Hematopoietic multipotent progenitor cell treated with erythropoietin and hydrocortisone succinate and interleukin-3 and kit ligand, for 17 days (in vitro differentiated cells): ENCODE measurements at places on chromosomes 5 and 9.

GRCh38 chr9:33623658-33624586 lies 99.9 kb downstream of the ANKRD18B start:
- peak; percentile 93 for DNase-seq

GRCh38 chr9:136615631-136616306 lies 46.9 kb upstream of the EGFL7 start:
- no peak for DNase-seq

DNA sequence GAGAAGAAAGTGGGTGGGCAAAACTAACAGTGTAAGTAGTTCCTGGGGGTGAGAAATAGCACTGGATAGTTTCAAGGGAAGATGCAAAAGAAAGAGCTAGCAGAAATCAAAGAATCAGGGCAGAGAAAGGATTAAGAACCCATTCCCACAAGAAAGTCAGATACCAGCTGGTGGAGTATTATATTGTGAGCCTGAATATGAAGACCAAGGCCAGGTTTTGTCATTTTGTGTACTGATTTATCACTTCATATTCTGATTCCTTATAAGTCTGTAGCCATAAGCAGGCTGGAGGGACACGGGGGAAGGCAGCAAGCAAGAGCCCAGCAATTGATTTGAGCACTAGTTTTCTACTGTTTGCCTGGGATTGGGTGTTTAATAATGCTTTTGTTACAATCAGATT lies 80.2 kb downstream of the FREM1 start:
- DNase-seq, result no peak

GRCh38 chr9:107102011-107102410 lies 181.1 kb upstream of the RAD23B start:
- no peak for DNase-seq

GRCh38 chr5:167785901-167786300 lies 505.5 kb upstream of the WWC1 start:
- DNase-seq, result no peak

DNA sequence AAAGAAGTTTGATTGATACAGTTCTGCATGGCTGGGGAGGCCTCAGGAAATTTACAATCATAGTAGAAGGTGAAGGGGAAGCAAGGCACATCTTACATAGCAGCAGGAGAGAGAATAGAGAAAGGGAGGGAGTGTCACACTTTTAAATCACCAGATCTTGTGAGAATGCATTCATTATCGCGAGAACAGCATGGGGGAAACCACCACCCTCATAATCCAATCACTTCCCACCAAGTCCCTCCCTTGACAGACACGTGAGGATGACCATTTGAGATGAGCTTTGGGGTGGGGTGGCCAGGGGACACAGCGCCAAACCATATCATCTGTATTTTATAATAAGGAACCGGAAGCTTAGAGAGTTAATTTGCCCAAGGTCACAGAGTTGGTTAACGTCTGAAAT lies 13.7 kb upstream of the FOCAD start:
- DNase-seq, result no peak

- DNase-seq, result no peak
These were observed 59.8 kb downstream of the CPLANE1 start for GRCh38 chr5:37189355-37189754.

GRCh38 chr5:98128271-98128670 lies 645.2 kb upstream of the RGMB start:
- DNase-seq, result no peak

GRCh38 chr5:78757269-78758053 lies 108.9 kb upstream of the LHFPL2 start:
- no peak for DNase-seq

DNA sequence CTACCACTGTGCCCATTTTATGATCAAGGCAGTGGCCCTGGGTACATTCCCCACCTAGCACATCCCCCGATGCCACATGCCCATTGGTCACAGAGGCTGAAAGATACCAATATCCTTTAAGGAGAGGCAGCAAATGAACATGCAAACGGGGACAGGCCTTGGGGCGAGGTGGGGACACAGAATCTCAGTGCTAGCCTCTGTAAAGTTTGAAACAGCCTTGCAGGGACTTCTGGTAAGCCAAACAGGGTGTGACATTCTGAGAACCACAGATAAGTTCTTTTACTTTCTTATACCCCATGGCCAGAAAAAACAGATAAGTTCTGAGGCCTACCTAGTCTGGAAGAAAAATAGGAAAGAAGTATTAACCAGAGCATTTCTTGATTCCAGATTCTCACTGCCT lies 60.5 kb downstream of the ACER2 start:
- DNase-seq, result no peak

- peak; percentile 29 for DNase-seq
These were observed 146.9 kb upstream of the SLC1A3 start for GRCh38 chr5:36459176-36460135.

GRCh38 chr5:55101556-55102276 lies 730 bp upstream of the GZMA start:
- no peak for DNase-seq

GRCh38 chr5:149667084-149667828 lies 62.9 kb upstream of the PPARGC1B start:
- peak; percentile 66 for DNase-seq

- no peak for DNase-seq
These were observed 52.1 kb upstream of the EQTN start for GRCh38 chr9:27348785-27349697.

DNA sequence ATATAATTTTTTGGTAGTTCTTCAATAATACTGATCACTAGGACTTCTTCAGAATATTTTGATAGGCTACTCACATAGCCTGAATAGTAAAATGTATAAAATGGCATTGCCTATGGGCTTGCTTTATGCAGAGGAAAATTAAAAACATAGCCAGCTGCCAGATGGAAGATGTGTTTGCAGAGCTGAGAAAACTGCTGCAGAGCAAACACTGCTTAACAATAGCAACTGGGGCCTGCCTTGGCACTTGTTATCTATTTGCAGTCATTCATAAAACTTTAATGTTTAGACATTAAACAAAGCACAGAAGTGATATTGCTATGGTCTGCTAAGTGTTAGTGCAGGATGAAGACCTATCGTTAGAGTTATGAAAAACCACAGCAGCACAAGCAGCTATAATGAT lies 151.5 kb upstream of the SMC2 start:
- DNase-seq, result no peak

DNA sequence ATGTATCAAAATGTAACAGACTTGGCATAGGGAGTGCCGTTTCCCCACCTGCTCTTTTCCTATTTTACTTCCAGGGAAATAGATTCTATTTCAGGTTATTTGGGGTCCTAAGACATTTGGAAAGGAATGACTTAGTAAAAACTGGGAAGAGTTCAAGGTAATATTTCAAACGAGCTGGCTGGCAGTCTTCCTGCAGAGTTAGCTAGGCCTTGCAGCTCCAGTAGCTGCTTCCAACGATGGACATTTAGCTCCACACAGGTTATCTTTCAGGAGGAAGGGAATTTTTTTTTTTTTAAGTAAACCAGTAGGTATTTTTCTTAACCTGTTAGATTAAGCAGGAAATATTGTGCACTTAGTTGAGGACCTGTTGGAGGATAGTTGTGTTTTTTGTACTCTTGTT lies 45.2 kb downstream of the TLE4 start:
- DNase-seq, result no peak
